ENCODE measurements at places on chromosomes 2 and 18. TPM values are rescaled to one million over a fixed set of nuclear protein-coding genes. Genes with fewer than 3 reads are reported as not detected.

DNA sequence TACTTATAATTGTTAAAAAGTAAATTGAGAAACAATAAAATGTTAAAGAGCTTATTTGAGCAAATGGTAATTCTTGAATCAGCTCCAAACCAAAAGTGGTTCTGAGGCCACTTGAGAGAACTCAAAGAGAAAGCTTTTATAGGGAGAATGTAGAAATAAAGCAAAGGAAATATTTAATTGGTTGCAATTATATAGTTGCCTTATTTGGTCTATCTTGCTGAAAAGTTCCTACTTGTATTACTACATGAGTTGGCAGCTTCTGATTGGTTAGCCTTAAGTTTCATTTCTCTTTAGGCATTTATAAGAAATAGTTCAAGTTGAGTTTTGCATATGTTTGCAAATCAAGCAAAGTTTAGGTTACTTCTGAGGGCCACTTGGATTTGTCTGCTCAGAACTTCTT, 38.1 kb downstream of the SCN2A start:
- no peak for DNase-seq

GRCh38 chr2:55154525-55155030, 77.5 kb downstream of the CLHC1 start:
- no peak for DNase-seq

- DNase-seq = no peak
These were observed 23.8 kb downstream of the EN1 start for GRCh38 chr2:118823633-118824032.

DNA sequence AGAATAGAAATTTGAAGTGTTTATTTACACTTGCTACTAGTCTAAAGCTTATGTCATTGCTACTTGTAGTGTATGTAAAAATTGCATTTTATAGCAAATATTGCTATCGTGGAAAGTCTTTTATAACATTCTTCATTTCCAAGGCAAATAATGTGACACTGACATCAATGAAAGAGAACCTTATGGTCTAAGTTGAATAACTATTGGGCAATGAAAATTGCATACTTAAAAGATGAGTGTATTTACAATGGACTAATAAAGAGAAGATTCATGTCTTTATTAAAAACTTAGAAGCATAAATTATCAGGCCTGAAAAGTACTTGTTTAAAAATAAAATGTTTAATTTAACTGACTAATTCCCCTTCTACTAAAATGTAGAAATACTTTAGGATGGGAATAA, 82.2 kb downstream of the LRP1B start:
- DNase-seq = no peak

DNA sequence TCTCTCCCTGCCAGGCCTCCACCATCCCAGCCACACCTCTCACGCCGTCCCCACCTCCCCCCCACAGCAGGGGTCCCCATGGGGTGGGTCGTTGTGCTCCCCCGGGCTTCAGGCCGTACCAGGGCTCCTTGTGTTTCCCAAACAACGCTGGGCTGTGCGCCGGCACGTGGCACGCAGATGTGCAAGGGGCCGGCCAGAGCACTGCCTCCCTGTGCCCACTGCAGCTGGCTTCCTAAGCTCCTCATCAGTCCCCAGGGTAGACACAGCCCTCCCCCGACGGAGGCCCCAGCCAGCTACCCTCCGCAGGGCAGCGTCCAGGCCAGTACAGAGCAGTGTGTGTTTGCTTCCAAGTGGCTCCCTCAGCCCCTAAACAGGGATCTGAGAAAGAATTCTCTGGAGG, 34.0 kb downstream of the BIN1 start:
- no peak for DNase-seq

GRCh38 chr2:60838481-60838880, 42.9 kb upstream of the REL start:
- no peak for DNase-seq

- DNase-seq = no peak
These were observed 154.8 kb downstream of the ZEB2 start for GRCh38 chr2:144364944-144365738.

GRCh38 chr2:226618875-226619605, 180.6 kb downstream of the IRS1 start:
- DNase-seq = no peak

DNA sequence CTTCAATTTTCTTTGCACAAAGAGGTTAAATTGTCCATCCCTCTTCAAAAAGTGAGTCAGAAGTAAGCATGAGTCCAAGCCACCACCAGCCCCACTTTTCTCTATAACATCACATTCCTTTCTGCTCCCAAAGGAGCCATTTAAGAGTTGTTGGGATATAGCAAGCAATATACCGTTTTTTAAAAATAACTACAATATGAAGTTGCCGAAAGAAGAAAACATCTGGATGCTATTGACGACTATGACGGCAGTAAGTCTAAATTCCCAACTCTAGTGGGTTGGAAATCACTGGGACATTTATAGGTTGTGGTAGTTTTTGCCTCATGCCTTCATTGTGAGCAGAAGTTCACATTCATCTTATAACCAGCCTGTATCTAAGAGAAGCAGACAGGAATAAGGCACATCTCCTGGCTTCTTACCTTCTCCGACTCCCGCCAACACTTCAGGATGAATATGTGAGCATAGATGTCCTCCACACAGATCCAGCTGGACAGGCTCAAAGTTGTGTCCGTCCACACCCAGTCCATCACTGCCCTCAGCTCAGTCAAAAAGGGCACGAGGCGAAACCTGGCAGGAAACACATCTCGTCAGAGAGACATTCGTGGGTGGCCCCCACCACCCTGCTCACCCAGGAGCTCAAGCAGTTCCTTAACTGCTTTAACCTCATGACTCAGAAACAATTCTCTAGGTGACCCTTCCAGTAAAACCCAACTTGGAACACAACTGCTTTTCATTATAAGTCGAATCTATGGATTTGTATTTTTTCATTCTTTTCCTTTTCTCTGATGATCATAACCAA, 163.6 kb downstream of the NAPG start:
- no peak for DNase-seq

DNA sequence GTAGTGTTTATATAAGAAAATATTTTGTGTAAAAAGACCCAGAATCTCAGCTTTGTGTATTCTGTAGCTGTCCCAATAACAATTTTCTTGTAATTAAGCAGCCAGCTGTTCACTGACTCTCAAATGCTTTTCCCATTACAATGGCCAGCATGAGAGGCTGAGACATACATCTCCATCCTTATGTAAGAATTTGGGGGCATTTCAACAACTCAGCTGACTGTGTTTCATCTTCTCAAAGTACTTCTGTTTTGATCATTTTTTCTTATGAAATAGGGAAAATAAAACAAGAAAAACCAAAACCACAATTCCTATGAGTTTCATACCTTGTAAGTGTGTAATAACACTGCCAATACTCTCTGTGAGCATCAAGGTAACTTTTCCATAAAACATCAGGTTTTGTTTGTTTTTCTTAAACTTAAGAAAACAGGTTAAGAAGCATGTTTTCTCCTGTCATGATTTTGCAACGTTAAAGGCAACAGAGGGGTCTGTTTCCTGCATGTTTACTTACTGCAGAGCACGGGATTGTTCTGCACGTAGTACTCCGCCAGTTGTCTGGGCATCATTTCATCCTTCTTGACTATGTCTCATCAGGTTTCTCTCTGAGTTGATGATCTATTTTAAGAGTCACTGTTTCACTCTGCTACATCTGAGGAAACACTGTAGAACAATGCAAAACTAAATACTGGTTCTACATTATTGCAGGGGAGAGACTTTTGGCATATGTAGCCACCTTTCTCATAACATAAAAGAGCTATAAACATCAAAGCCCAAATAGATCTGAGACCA, 62.9 kb upstream of the CYRIA start:
- no peak for DNase-seq

DNA sequence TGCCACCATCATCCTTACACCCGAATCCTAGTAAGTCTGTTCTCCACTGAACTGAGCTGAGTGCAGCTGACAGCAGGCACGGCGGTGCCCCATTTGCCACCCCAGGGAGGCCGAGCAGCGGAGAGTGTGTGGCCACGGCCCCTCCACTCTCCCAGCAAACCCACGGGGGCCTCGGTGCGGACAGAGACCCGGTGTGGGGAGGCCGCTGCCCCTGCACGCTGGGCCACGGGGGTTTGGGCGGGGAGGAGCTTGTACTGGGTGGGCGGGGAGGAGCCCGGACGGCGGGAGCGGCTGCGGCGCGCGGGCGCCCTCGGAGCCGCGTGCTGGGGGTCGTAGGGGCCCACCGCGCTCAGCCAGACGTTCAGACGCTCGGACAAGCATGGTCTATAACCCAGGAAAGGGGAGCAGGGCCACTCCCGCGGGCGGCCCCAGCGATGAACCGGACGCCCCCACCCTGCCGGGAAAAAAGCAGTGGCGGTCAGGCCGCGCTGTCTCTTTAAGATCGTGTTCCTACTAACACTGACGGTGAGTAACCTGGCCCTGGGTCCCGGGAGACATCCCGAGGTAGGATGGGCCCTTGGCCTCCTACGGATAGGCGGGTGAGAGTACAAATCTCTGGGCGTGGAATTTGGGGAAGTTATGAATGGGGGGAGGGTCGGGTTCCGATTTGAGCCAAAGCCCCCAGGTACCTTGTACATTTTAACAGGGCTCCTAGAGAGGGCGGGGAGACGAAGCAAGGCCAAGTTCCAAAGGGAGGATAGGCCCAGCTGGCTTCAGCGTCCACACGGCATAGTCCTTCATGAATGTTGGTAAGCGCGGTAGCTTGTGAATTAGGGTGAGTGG, at the start of gene ITPRIPL1:
Gene ITPRIPL1, plus strand, starts transcription at position 277 of the 843 bp plus-strand sequence. Its CDS starts 523 bp downstream, at position 800.
- DNase-seq = peak; percentile 54

DNA sequence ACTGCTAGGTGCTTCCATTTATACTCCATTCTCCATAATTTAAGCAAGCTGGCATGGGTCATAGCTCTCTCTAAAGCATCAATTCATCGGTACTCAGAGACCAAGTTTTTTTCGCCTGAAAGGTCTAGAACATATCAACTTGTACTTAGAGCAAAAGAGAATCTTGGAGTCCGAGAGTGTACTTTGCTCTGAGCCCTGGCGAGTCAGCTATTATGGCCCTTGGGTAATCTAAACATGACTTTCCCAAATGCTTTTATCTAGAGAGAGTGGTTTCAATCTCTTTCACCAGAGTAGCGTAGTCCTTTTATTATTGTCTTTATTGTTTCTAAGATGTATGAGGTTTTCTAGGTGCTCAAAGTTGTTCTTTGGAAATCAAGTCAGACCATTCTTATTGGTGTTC, 34.4 kb downstream of the MAIP1 start:
- no peak for DNase-seq

GRCh38 chr18:74116633-74117554, 30.7 kb downstream of the FBXO15 start:
- no peak for DNase-seq

DNA sequence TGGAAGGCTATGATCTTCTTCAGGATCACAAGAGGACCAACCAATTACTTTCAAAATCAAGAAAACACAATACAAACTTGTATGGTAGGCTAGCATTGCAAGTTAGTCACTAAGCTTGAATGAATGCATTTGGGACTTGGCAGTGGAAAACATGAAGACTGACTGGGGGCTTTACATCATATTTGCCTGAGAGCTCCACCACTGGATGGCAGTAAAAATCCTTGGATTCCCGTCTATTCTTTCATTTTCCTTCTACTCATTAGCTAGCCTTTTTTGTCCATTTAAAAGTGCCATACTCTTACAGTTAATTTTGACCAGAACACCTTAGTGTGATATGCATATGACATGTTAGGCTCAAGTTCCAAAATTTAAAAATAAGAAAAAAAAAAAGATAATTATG, 63.5 kb upstream of the RASGRP3 start:
- DNase-seq = no peak

GRCh38 chr18:79611040-79611681, 68.4 kb upstream of the CTDP1 start:
- no peak for DNase-seq

- no peak for DNase-seq
These were observed 348.1 kb downstream of the SOCS6 start for GRCh38 chr18:70636991-70637390.

DNA sequence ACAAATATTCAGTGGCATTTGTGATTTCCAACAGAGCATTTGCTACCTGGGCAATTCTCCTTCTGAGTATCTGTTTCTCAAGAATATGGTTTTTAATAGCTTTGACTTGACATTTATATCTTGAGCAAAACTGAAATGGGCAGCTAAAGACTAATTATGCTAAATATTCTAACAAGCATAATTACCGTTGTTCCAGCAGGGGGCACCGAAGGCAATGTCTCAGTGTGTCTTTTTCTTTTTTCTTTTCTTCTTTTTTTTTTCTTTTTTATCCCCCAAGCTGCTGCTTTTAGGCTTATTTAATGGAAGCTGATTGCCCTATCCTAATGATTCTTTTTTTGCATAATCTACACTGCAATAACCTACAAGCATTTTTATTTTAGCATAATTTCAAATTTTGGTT, 138.9 kb upstream of the NABP1 start:
- no peak for DNase-seq

DNA sequence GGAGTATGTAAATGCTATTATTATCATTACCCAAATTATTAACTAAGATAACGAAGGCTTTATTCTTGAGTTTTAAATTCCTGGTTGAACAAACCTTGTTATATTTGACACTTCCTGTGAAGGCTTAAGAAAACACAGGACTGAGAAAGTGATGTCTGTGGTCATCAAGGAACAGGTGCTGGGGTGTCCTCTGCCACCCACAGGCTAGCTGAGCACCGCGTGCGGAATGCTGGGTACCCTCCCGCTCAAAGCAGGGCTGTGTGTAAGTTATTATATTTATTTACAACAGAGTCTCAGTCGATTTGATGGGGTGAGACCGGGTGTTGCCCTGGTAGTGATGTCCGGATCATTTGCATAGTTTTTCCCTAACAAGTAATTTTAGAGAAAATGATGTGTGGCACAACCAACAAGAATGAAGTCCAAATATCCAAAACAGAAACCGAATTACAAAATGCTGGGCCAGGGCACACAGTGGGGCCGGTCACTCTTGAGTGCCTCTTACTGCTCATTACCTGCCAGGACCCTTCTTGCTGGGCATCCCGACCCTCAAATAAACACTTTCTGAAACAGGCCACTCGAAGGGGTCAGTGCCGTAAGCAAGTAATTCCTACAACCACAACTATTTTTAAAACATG, 49.2 kb downstream of the TMEM18 start:
- DNase-seq = no peak

DNA sequence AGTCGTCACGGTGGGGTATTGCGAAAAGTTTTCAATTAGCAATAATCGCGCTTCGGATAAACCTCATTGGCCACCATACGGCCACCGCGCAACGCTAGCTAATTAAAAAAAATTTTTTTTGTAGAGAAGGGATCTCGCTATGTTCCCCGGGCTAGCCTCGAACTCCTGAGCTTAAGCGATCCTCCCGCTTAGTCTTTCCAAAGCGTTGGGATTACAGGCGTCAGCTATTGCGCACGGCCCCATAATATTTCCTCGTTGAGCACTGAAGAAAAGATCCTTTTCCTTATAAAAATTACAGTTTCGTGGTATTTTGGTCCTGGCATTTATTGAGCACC, 759 bp upstream of the ACTR1B start:
- DNase-seq = no peak

- no peak for DNase-seq
These were observed 106.2 kb downstream of the CPO start for GRCh38 chr2:207045531-207045930.

Gene ACADL
- total RNA-seq = not detected

Gene SOCS6
- total RNA-seq = 1.4 TPM

Gene RHOB
- total RNA-seq = 5.9 TPM

Gene LRRTM1
- not detected for total RNA-seq

Gene PLEK
- total RNA-seq = 0.88 TPM

Gene ZFP36L2
- 70.4 TPM for total RNA-seq

Gene AAMP
- total RNA-seq = 68.4 TPM

Gene MC4R
- total RNA-seq = not detected

Gene SKOR2
- not detected for total RNA-seq

Gene IL37
- total RNA-seq = not detected

All from activated naive CD4-positive, alpha-beta T cell treated with anti-CD3 and anti-CD28 coated beads, Interleukin-2, amount 50 U/mL, for 72 hours (primary cell).